ENCODE measurements at places on chromosomes 7 and 10.

DNA sequence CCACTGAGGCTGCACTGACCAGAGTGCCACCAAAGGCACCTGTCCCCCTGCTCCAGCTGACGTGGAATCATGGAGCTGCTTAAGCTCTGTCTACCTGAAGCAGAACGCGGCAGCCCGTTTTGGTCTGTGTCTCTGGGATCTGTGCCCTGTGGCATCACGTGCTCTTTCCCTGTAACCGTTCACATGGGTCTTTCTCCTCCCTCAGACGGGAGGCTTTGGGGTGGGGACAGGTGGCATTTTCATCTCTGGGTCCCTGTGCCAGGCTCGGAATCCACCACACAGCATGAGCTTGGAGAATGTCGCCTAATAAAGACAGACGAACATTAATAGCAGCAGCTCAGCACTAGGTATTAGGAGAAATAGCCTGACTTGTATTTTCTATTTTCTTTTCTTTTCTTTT, 1.6 kb upstream of the ADAP1 start:
- no peaks in the 10 kb centered on the region for H3K36me3 ChIP-seq
- H3K27me3 ChIP-seq = no peaks in the 10 kb centered on the region
- H3K4me1 ChIP-seq = peaks cover 42% of the 10 kb centered on the region
- DNase-seq = no peak
- no peak overlapping the region for H3K27ac ChIP-seq
- H3K4me3 ChIP-seq = no peak overlapping the region

DNA sequence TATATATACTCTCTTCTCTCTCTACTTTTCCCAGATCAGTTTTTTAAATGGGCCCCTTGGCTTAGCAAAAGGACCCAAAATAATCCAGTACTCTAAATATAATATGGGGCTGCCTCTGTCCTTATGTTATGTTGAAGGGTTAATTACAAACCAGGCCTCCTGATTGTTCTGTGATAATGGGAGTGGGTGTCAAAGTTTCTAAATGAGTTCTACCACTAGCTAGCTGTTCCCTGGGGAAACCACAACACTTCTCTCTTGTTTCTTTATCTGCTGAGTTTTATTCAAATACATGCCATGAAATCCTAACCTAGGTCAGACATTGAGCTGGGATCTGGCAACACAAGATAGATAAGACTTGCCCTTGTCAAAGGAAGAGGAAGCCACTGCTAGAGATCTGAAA, 3.8 kb downstream of the HTR5A start:
- no peak overlapping the region for H3K27ac ChIP-seq
- no peak overlapping the region for H3K4me3 ChIP-seq
- peaks cover 7% of the 10 kb centered on the region for H3K4me1 ChIP-seq

DNA sequence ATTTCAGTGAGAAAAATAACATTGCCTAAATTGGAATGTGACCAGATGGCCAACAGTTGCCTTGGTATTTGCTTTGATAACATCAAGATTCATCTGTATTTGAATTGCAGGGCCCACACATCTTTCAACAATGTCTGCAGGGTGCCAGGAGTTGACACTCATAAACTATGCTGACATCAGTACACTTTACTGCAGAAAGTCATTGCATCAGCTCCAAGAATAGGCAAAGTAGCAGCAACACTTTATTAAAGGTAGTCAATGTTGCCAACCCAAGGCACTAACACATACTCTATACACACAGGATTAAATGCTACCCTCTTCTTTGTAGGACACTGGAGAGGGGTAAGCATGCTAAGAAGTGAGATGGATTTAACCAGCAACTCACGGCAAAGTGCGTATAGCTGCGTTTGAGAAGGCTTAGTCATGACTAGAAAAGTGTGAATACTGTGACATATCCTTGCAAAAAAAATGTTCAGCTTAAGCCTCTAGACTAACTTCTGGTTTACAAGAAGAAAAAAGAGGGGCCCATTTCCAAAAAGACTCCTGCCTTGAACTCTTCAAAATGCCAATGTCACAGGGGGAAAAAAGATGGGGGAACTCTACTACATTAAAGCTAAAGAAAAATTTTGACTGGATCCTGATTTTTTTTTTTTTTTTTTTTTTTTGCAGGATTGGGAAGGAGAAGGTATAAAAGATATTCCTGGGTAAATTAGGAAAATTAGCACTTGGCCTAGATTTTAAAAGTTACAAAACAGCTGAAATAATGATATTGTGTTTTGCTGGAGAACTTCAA, 2.2 kb downstream of the BBIP1 start:
- no peak overlapping the region for H3K27ac ChIP-seq
- peaks cover 7% of the 10 kb centered on the region for H3K4me1 ChIP-seq
- H3K4me3 ChIP-seq = no peak overlapping the region
- H3K36me3 ChIP-seq = peaks cover 2% of the 10 kb centered on the region

GRCh38 chr10:61937631-61938351, 36.3 kb downstream of the ARID5B start:
- H3K27me3 ChIP-seq = no peaks in the 10 kb centered on the region
- H3K4me3 ChIP-seq = no peak overlapping the region
- H3K27ac ChIP-seq = peak overlapping the region; percentile 57
- H3K4me1 ChIP-seq = peaks cover 21% of the 10 kb centered on the region
- H3K36me3 ChIP-seq = peaks cover 7% of the 10 kb centered on the region

DNA sequence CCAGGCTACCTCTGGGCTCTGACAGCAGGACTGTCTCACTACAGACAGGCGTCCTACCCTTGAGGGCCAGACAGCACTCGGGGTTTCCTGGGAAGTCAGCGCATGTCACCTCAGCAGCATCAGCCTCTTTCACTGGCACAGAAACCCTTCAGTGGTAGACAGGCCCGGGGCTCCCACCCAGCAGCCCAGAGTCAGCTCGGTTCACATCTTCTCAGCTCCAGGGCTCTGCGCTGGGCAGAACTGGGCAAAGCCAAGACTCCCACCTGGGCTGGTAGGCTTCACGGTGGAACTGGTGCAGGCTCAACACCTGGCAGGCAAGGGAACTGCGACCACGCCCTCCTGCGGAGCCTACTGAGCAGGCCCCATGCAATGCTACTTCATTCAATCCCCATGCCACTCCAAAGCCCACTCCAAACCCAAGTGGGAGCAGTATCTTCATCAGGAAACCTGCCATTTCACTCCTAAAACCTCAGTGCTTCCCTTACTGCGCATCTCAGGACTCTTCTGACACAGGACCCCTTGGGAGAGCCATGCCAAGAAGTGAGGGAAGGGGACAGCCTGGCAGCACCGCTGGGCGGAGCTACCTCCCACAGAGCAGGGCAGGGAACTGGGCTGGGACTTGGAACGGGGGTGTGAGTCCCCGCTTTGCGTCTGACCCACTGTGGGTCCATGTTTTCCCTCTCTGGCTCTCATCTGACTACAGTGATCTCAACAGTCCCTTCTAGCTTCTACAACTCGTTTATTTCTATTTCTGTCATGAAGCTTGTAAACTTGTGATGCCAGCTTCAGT, 60.4 kb downstream of the SCRN1 start:
- H3K4me3 ChIP-seq = no peak overlapping the region
- peaks cover 7% of the 10 kb centered on the region for H3K36me3 ChIP-seq
- H3K27ac ChIP-seq = no peak overlapping the region
- H3K27me3 ChIP-seq = no peaks in the 10 kb centered on the region
- DNase-seq = no peak

DNA sequence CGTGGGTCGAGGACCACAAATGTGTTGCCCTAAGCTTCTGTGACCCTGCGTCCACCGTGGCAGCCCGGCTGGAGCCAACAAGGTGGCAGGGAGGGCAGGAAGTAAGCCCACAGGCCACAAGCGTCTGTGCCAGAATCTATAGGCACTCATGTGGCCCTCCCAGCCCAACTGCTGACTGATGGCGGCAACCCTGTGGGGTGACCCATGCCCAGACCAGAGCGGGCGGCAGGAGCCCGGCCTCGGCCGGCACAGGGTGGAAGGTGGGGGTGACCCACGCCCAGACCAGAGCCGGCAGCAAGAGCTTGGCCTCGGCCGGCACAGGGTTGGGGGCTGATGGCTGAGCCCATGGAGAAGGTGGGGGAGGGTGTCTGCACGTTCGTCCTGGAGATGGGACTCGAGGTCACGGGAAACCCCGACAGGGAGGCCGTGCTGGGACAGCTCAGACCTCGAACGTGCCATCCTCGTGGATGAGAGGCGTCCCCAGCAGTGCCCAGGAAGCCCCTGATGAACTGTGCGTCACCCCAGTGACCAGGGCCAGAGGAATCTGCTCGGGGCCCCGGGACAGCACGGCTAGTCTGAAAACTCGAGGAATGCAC, 181.0 kb downstream of the ELFN1 start:
- H3K4me1 ChIP-seq = peaks cover 29% of the 10 kb centered on the region
- no peak for DNase-seq
- no peak overlapping the region for H3K4me3 ChIP-seq
- H3K27ac ChIP-seq = no peak overlapping the region
- H3K27me3 ChIP-seq = no peaks in the 10 kb centered on the region

GRCh38 chr10:110398419-110399105, 93.8 kb upstream of the SMNDC1 start:
- DNase-seq = no peak
- no peak overlapping the region for H3K4me3 ChIP-seq
- no peaks in the 10 kb centered on the region for H3K27me3 ChIP-seq
- peaks cover 12% of the 10 kb centered on the region for H3K4me1 ChIP-seq

GRCh38 chr7:80884511-80885195, 34.2 kb downstream of the SEMA3C start:
- no peak overlapping the region for H3K27ac ChIP-seq
- H3K27me3 ChIP-seq = no peaks in the 10 kb centered on the region
- no peak overlapping the region for H3K4me3 ChIP-seq
- no peaks in the 10 kb centered on the region for H3K4me1 ChIP-seq
- DNase-seq = no peak

DNA sequence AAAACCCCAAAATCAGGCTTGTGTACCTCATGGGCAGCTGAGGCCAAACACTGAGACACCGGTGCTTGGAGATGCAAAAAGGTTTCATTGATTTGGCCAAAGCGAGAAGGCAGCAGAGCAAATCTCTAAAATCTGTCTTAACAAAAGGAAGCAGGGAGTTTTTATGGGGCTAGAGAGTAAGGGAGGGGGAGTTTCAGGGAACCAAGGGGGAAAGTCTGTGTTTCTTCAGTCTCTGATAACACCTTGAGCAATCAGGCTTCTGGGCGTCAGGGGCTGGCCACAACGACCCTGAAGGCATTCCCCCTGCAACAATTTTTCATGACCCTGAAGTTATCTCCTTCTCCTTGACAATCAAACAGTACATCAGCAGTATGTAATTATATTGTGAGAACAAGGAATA, 2.7 kb upstream of the ZNF786 start:
- H3K36me3 ChIP-seq = no peaks in the 10 kb centered on the region
- H3K4me3 ChIP-seq = no peak overlapping the region
- DNase-seq = no peak
- no peak overlapping the region for H3K27ac ChIP-seq

DNA sequence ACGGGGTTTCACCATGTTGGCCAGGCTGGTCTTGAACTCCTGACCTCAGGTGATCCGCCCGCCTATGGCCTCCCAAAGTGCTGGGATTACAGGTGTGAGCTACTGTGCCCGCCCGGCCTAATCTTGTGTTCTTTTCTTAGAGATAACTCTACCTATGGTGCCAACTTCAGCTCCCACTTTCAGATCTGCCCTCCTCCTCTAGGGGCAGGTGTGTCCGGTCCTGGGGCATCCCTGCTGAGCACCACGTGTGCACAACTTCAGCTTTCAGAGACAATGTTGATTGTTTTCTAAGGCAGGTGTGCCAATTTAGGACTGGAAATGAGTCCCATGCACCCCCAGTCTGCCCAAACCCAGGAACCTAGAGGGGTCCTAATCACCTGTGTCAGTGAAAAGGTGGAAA, 18.5 kb upstream of the FXYD4 start:
- peaks cover 13% of the 10 kb centered on the region for H3K4me1 ChIP-seq
- H3K4me3 ChIP-seq = no peak overlapping the region
- DNase-seq = no peak
- no peaks in the 10 kb centered on the region for H3K36me3 ChIP-seq
- peaks cover 13% of the 10 kb centered on the region for H3K27me3 ChIP-seq
- H3K27ac ChIP-seq = no peak overlapping the region

DNA sequence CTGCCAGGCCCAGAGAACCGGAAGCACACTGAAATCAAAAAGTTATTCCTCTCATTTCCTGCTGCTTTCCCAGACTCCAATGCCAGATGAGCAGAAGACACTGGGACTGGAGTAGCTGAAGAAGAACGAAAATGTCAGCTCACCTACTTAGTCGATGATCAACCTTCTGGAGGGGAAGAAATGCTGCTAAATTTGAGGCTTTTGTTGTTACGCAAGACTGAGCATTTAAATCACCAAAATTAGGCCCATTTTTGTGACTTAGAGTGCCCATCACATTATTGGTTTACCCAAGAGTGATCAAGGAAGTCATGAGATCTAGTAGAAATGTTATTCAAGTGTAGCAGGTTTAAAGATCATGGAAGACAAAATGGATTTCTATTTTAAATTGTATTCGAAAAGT, 182.1 kb upstream of the PLXDC2 start:
- no peak for DNase-seq
- no peaks in the 10 kb centered on the region for H3K4me1 ChIP-seq

DNA sequence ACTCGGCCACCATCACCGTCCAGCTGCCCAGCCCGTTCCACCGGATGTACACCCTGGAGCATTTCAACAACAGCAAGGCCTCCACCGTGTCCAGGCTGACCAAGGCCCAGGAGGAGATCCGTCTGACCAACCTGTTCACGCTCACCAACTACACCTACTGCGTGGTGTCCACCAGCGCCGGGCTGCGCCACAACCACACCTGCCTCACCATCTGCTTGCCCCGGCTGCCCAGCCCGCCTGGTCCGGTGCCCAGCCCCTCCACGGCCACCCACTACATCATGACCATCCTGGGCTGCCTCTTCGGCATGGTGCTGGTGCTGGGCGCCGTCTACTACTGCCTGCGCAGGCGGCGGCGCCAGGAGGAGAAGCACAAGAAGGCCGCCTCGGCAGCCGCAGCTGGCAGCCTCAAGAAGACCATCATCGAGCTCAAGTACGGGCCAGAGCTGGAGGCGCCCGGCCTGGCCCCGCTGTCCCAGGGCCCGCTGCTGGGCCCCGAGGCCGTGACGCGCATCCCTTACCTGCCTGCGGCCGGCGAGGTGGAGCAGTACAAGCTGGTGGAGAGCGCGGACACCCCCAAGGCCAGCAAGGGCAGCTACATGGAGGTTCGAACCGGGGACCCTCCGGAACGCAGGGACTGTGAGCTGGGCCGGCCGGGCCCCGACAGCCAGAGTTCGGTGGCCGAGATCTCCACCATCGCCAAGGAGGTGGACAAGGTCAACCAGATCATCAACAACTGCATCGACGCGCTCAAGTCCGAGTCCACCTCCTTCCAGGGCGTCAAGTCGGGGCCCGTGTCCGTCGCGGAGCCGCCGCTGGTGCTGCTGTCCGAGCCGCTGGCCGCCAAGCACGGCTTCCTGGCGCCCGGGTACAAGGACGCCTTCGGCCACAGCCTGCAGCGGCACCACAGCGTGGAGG, 75.8 kb downstream of the ELFN1 start:
- no peak overlapping the region for H3K4me3 ChIP-seq
- H3K4me1 ChIP-seq = peaks cover 50% of the 10 kb centered on the region
- no peak for DNase-seq
- no peaks in the 10 kb centered on the region for H3K27me3 ChIP-seq

GRCh38 chr10:97805096-97805884, 33.5 kb upstream of the SFRP5 start:
- no peaks in the 10 kb centered on the region for H3K4me1 ChIP-seq
- no peaks in the 10 kb centered on the region for H3K36me3 ChIP-seq
- DNase-seq = no peak
- no peak overlapping the region for H3K27ac ChIP-seq
- H3K4me3 ChIP-seq = no peak overlapping the region
- no peaks in the 10 kb centered on the region for H3K27me3 ChIP-seq

Data from natural killer cell (primary cell).